ENCODE measurements at places on chromosomes 4 and X.

- DNase-seq = no peak
These were observed 79.8 kb upstream of the GPM6A start for GRCh38 chr4:175891851-175892250.

GRCh38 chrX:9770319-9770718, 4.7 kb upstream of the GPR143 start:
- no peak for DNase-seq

GRCh38 chrX:51461053-51462044, 35.0 kb downstream of the NUDT11 start:
- no peak for DNase-seq

DNA sequence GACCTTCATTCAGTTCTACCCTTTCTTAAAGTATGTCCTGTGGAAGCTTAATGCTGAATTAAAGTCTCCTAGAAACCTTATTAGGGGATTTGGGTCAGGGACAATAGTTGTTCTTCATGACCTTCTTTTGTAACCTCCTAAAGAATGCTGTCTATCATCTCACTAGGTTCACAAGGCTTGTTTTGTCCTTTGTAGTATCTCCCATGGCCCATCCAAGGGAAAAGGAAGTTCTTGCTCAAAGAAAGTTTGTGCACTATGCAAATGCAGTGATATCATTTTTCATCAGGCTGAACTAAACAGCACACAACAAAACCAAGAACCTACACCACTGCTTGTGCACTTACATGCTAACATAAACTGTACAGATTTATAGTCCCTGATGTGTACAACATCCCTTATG, 46.6 kb upstream of the PGM2 start:
- no peak for DNase-seq

- DNase-seq = peak; percentile 14
These were observed 19.8 kb downstream of the C4orf50 start for GRCh38 chr4:5998333-5998936.

DNA sequence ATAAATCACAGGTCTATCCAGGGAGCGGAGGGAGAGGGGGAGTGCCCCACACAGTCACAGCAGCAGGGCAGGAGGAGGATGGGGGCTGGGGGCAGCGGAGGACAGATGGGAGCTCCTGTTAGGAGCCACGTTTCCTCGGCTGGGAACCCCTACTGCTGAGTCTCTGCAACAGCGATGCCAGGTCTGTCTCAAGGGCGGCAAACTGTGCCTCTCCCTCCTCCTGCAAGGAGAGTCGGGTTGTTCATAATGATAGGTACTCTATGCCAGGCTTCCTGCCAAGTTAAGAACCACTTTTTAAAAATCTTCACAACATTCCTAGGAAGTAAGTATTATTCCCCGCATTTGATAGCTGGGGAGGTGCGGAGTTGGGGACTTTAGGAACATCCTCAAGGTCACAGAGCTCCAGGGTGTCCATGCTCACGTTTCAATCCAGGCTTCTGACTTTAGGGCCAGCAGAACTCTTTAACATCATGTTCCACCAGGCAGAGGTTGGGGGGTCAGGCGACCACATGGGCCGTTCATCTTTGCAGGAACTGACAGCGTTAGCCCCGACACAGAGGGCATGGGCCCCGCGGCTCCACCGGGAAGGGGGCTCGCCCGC, 98.3 kb upstream of the MAML3 start:
- no peak for DNase-seq

DNA sequence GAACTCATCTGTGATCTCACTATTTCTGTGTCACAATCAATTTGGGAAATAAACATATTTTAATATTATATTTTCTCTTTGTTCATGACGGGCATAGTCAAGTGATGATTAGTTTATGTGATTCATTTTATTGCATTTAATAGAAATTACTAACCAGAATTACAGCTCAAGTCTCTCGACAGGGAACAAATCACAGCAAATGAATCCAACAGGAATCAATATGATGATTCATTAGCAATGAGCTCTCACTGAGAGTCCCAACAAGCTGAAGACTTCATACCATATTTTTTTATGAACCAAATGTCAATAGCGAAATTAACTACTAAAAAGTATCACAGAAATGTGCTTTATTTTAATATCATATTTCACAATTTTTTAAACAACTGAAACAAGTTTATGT, 649.7 kb downstream of the GRID2 start:
- no peak for DNase-seq

GRCh38 chrX:13463608-13464007, 105.8 kb upstream of the EGFL6 start:
- DNase-seq = no peak

GRCh38 chrX:107107459-107107858, 11.2 kb downstream of the RBM41 start:
- no peak for DNase-seq

DNA sequence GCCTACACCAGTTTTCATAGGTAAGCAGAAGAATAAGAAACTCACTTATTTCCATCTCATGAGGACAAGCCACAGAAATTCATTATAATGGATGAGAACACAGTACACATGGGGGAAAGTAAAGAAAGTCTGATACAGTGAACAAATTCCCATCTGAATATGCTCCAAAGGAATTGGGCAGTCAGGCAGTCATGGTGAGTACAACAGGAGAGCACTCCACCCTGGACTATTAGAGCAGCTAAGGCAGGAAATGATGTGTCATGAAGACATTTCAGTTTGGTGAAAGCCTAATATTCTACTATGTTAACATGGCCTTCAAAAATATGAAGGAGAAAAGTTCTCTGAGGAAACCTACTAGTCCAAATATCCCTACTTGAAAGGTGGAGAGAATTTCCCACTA, 92.0 kb upstream of the PRDX4 start:
- no peak for DNase-seq

DNA sequence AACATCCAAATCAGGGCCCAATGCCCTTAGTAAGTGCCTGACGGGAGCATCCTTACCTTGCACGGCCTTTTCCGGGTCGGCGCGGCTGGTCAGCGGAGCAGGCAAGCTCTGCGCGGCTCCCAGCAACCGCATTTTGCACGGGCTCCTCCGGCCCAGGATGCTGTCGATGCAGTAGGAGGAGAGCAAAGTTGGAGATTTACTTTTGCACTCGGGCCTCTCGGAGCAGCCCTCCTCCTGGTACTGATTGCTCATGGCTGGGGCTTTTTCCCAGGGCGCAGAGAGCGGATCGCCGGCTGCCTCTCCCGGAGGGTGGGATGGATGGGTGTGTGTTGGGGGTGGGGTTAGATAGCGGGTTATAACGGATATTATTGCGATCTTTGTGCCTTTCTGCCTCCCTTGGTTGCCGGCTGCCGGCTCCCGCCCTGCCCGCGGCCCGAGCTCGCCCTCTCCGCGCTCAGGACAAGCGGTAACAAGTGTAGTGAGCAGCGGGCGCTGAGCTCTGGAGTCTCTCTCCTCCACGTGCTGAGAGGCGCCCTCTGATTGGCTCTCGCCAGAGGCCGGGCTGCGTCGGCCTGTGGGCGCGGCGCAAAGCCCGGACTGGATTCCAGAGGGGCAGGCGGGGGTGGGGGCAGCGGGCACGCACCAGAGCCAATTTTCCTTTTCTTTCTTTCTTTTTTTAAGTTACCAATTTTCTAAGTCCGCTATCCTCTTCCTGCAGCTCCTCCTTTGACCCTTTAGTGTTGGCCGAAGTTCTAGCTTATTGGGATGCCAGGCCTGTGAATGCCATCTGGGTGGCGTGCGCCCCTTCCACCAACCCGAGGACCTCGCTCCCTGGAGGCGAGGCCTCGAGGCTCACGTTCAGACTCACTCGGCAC, at the start of gene ARX:
TSS of gene ARX (minus strand) at position 480 of the 875 bp plus-strand sequence. CDS start at position 252, 228 bp downstream.
- DNase-seq = no peak

DNA sequence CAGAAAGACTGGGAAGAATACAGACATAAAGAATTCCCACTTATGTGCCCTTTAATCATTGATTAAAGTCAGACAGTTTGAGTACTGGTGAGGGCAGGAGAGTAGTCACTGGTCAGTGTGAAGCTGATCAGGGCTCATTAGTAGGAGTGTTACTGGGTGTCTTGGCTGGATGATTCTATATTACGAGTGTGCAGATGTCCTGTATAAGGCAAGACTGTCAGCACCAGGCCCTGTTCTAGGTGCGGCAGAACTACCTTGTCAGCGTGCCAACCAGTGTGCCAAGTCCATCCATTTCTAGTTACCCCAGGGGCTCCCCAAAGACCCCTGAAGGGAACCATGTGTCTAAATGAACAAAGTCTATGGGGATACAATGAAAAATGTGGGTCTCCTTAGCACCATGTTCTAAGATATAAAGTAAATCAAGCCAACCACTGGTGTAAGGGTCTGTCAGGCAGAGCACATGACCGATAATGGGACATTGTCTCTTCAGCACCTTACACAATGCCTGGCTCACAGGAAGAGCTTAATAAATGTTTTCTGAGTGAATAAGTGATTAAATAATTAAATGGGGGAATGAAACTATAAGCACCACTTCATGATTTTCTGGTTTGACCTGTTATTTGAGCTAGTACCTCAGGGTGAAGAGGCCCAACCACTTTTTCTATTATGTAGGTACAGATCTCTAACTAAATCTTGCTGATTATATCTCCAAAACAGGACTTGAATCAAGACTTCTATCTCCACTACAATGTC, 205.0 kb downstream of the CAMK2D start:
- DNase-seq = no peak

DNA sequence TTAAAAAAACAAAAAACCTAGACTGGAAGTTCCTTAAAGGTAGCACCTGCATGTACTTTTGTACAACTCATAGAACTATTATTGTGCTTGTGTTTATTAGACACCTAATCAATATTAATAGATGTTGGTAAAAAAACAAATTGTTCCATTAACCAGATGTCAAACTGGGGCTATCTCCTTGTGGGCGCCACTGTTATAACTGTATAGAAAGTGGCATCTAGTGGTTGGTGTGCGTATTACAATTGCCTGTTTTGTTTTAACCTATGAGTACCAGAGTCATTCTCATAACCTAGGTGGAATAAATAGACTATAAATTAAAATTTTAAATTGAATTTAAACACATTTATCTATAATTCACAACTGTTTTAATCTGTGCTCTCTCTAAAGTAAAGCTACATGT, 97.4 kb downstream of the COL4A5 start:
- DNase-seq = no peak

- DNase-seq = peak; percentile 25
These were observed 213.4 kb upstream of the S100G start for GRCh38 chrX:16436348-16437188.

GRCh38 chr4:25180524-25181131, 20.4 kb upstream of the SEPSECS start:
- DNase-seq = no peak

DNA sequence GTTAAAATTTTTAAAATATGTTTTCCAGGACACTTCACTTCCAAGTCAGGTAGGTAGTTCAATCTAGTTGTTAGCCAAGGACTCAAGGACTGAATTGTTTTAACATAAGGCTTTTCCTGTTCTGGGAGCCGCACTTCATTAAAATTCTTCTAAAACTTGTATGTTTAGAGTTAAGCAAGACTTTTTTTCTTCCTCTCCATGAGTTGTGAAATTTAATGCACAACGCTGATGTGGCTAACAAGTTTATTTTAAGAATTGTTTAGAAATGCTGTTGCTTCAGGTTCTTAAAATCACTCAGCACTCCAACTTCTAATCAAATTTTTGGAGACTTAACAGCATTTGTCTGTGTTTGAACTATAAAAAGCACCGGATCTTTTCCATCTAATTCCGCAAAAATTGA, 49.7 kb downstream of the XIAP start:
- no peak for DNase-seq

- no peak for DNase-seq
These were observed 86.8 kb downstream of the REPS2 start for GRCh38 chrX:17033225-17033624.

- no peak for DNase-seq
These were observed 8.4 kb upstream of the HERC3 start for GRCh38 chr4:88583631-88584470.

DNA sequence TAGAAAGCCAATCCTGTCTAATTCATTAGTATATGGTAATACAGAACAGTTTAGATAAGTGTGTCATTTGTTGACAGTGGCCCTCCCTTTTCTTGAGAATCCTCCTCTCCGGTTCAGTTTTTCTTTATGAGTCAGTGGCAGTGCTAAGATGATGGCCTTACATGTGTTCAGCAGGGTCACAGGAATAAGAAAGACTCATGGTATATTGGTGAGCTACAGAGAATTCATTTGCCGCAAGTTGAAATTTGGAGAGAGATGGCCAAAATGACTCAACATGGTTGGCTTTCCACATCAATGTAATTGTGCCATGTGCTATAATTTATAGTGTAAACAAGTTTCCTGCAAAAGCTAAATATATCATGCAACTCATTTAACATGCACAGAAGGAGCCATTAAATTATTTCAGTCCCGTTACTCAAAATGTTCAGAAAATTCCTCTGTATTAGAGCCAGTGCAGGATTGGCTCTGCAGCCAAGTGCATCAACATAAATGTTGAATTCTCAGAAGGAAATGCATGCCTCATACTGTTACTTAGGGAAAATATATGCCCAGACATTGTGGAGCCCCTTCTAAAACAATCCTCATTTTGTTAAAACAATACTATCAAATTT, 374.3 kb downstream of the AFF2 start:
- DNase-seq = no peak

- DNase-seq = peak; percentile 22
These were observed 49.7 kb downstream of the RASL11B start for GRCh38 chr4:52911684-52912294.

DNA sequence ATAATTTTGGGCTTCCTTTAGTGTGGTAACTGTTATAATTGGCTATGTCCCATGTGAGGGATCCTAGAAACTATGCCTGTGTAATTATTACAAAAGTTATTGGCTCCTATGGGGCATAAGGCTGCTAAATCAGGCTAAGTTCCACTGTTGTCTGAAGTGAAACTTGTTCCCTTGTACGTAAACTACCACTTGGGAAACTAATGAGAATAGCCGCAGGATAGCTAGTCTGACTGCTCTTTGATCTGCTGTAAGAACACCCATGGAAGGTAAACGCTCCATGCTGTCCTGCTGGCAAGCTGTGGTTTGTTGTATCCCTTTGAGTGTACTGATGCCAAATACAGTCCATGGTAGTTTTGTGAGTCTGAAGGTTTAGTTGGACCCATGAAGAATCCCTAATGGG, 9.3 kb upstream of the MAOA start:
- DNase-seq = no peak

DNA sequence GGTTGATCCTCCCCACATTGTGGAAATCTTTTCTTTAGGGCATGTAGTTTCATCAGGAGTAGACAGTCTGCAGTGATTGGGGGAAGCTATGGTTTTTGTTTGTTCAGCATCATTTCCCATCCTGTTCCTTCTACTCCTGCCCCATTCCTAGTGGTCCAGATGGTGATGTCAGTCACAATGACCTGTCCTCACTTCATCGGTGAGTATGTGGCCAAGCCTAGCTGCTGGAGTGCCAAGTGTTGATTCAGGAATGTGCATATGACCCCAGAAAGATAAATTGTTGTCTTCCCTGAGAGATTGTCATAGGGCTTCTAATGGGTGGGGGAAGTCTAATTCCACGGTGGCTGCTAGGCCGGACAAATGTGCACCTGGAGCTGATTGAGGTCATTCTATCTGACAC, 130.6 kb upstream of the FAT1 start:
- DNase-seq = no peak

DNA sequence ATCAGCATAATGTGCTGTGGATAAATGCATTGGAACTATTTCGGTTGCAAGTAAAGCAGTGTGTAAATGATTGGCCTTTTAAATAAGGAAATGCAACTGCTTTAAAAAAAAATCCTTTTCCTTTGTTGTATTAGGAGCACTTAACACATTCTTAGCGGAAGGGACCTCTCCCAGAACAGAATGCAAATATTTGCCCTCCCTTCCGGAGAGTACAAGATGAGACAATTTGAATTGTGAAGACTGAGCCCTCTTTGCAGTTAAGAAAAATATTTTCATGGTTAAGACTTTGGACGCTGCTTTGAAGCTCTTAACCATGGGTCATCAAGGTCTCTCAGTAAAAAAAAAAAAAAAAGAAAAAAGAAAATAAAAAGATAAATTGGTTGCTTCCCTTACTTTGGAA, 9.5 kb upstream of the NOX1 start:
- no peak for DNase-seq
